ENCODE measurements at places on chromosomes 5 and 9. TPM values are rescaled to one million over a fixed set of nuclear protein-coding genes. Genes with fewer than 3 reads are reported as not detected.
A peak's percentile ranks its signal among the peaks of the same experiment; 100 is the strongest.

DNA sequence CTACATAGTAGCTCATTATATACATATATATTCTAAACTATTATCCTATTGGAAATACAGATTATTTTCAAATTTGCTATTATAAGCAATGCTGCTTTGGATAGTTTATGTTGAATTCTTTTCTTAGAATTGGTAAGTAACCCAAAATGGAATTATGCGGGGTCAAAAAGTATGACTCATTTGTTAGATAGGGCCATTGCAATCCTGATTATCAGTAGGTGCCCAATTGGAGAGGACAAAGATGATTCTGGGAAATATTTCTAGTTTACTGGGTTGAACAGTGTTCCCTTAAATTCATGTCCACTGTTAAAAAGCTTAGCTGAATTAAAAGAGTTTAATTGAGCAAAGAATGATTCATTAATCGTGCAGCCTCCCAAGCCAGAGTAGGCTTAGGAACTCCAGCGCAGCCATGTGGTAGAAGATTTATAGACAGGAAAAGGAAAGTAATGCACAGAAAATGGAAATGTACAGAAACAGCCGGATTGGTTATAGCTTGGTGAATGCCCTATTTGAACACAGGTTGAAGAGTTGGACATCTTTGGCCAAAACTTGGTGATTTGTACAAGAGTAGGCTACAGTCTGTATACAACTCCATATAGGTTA lies 81.8 kb downstream of the GDNF start:
- DNase-seq = no peak

- DNase-seq = no peak
These were observed 38.6 kb downstream of the DMGDH start for GRCh38 chr5:79030663-79031484.

- DNase-seq = no peak
These were observed 1.2 kb upstream of the IL11RA start for GRCh38 chr9:34650816-34651215.

DNA sequence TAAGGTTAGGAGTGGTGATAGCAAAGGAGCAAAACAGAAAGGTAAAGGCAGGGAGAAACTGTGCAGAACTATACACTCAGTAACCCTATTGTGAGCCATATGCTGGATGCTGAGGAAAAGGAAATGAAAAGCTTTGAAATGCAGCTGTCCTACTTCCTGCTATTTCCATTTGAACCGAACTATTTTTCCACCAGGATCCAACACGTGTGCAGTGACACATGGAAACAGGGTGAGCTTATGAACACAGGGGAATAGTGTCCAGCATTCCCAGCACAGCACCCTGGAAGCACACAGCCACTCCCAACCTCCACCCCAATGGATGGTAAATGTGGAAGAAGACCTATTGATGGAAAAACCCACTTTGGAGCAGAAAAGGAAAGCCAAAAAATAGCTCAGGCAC lies 69.0 kb upstream of the SLC12A2 start:
- no peak for DNase-seq

GRCh38 chr5:156497804-156498208 lies 170.8 kb downstream of the SGCD start:
- no peak for DNase-seq

DNA sequence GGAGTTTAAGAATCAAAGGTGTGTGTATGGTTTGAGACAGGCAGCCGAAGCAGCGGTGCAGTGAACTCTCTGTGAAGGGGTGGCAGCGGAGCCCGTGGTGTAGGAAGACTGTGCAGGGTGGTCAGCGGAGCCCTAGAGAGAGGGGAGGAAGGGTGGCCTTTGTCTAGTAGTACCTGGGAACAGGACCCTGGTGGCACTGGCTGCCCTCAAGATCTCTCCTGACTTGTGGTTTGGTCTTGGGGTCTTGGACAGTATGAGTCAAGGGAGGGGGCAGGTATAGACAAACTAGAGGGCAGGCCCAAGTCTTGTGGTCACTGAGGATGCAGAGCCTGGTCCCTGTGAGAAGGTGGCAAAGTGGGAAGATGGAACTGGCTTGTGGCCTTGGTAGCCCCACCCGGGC lies 7.1 kb upstream of the NKX2-5 start:
- DNase-seq = no peak

DNA sequence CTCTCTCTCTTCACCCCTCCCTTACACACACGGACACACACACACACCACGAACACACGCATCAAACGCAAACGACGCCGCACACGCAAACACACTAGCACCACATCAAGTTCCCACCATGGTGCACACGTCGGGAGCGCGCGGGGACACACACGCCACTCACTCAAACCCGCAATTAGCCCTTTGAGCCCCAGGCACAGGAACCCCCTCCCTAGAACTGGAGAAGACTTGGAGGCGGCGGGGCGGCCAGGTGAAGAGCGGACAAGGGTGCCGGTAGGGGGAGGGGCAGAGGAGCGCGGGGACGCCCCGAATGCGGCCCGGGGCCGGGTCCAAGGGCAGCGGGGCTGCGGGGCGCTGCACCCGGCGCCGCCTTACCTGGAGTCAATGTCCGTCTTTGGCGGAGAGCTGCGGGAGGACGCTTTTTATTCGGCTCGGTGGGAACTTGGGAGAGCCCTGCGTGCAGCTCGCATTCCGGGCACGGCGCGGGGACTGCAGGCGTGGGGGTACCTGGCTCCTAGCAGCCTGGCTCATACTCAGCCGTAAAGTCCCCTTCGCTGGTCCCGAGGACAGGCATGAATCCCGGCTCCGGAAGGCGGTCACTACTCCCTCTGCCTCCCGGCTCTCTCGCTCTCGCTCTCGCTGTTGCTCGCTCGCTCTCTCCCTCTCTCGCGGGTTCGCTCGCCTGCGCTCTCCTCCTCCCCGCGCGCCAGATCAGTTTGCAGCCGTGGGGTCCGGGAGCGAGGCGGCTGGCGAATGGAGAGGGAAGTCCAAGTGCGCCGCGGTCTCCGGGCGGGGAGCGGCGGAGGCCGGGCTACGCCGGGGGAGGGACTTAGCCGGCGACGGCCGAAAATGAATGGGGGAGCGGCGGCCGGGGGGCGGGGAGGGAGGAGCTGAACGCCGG lies at the start of gene BRINP1:
Gene BRINP1, minus strand, starts transcription at position 755 of the 901 bp plus-strand sequence. CDS start 56,080 bp downstream, outside the sequence.
- peak; percentile 77 for DNase-seq

GRCh38 chr9:112494153-112494552 lies 7.5 kb downstream of the KIAA1958 start:
- no peak for DNase-seq

The SVEP1 gene
- total RNA-seq = 0.39 TPM

The CDHR2 gene
- 1.1 TPM for total RNA-seq

All from WTC11 (cell line).